CD4-positive, alpha-beta memory T cell (primary cell): ENCODE measurements at places on chromosomes 16 and 17.

DNA sequence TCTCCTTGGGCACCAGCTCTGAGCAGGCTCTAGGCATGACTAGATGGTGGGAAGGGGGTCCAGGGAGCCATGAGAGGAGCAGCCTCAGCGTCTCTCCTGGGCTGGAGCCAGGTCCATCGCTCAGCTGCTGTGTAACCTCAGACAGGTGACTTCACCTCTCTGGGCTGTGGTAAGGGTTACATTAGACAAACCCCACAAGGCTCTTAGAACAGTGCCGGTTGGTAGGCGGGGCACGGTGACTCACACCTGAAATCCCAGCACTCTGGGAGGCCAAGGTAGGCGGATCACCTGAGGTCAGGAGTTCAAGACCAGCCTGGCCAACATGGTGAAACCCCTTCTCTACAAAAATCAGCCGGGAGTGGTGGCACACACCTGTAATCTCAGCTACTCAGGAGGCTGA is 18.1 kb upstream of the NPTX1 start:
- no peak for DNase-seq

GRCh38 chr17:12227547-12227946 is 206.9 kb downstream of the MAP2K4 start:
- no peak for DNase-seq

DNA sequence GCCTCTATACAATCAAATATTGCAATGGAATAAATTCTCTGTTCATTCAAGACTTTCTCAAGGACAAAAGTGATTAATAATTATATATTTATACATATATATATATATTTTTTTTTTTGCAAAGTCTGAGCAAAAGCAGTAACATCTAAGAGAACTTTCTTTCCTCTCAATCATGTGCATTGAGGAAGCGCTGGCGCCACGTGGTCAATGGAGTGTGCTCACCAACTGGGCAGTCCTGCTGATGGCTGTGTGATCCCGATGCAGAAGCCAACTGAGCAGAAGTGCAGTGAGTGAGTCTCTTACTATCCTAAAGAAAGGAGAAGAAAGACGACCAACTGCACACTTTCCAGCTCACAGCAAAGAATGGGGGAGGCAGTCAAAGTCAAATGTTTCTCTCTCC is 37.2 kb upstream of the ULK2 start:
- DNase-seq = no peak

DNA sequence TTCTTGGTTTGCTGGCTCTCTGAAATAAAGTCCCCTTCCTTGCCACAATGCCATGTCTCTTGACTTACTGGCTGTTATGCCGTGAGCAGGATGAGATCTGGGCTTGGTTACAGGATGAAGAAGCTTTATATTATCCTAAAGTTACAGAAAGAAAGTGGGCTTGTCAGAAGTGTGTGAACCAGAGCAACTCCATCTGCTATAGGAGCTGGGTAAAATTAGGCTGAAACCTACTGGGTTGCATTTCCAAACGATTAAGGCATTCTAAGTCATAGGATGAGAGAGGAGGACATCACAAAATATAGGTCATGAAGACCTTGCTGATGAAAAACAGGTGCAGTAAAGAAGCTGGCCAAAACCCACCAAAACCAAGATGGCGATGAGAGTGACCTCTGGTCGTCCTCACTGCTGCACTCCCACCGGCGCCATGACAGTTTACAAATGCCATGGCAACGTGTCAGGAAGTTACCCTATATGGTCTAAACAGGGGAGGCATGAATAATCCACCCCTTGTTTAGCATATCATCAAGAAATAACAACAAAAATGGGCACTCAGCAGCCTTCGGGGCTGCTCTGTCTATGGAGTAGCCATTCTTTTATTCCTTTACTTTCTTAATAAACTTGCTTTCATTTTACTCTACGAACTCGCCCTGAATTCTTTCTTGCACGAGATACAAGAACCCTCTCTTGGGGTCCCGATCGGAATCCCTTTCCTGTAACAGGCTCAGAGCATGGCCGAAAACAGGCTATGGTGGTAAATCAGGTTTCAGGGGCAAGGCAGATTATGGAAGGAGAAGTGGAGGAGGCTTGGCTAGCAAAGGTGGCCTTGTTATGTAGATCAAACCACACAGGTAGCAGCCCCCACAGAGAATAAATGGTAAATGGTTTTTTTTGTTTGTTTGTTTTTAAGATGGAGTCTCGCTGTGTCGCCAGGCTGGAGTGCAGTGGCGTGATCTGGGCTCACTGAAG is 81.3 kb upstream of the C16orf82 start:
- no peak for DNase-seq

GRCh38 chr17:29194669-29195068 is 14.5 kb upstream of the MYO18A start:
- DNase-seq = no peak

GRCh38 chr17:37698132-37698910 is 46.5 kb downstream of the HNF1B start:
- no peak for DNase-seq

- DNase-seq = peak; percentile 17
Observed at GRCh38 chr17:74840989-74841666, 18.6 kb downstream of the GRIN2C start.

DNA sequence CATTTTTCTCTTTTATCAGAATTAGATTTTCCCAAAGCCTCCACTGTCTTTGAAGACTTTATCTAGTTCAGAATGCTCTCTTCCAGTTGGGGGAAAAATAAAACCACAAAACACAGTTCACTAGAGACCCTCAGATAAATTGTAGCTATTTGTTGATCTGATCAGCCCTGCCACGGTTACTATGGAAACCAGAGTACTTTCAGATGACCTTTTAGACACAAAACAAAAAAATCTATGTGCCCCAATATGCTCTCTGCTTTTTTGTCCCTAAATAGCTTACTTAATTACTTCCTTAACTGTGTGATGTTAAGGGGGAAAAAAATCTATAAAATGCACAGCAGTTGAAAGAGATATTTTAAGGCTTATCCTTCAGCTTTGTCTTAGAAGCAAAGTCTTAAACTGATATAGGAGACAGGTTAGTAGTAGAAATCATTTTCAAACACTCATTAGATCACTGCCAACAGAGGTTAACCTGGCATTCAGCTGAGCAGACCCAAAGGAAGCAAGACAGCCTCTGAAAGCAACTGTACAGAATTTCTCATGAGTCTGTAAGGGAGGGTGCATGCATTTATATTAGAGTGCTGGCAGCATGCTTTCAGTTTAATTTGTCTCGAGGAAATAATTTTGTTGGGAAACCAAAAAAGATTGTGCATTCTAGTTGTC is 129.9 kb upstream of the CACNG5 start:
- DNase-seq = no peak

DNA sequence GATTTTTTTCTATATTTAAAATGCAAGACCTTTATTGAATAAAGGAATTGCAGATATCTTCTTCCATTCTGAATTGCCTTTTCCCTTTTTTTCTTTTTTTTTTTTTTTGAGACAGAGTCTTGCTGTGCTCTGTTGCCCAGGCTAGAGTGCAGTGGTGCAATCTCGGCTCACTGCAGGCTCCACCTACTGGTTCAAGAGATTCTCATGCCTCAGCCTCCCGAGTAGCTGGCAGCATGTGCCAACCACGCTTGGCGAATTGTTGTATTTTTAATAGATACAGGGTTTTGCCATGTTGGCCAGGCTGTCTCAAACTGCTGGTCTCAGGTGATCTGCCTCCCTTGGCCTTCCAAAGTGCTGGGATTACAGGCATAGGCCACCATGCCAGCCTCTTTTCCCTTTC is 151.5 kb downstream of the CEP112 start:
- peak; percentile 22 for DNase-seq

DNA sequence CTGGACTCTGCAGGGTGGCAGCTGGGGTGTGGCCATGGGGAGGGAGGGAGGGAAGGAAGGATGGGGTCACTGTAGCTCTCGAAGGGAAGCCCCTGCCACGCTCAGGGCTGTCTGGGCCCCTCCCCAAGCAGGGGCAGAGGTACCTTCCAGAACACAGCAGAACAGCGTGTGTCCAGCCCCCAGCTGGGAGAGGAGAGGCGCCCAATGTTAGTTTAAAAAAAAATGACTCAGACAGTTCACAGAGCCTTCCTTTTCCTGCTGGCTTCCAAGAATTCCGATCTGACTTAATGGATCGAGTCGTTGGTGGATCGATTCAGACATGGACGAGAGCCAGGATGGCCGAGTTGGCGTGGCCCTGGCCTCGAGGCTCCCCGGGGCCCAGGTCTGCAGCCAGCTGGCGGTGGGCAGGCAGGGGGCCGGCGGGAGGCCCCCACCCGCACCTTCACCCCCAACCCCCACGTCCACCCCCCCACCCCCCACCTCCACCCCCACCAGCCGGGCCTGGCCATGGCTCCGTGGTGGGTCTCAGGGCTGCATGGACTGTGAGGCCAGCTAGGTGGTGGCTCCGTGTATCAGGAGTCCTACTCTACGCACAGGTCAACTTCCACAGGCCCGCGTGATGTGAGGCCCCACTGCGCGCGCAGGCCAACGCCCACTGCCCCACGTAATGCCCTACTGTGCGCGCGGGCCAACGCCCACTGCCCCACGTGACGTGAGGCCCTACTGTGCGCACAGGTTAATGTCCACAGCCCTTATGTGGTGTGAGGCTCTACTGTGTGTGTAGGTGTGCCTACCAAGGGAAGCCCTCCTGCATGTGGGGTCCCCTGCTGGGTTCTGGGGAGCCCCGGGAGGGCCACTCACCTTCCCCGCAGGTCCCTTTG is 21.8 kb downstream of the CACNA1H start:
- DNase-seq = no peak

- no peak for DNase-seq
Observed at GRCh38 chr17:610276-610675, 104.4 kb downstream of the VPS53 start.

DNA sequence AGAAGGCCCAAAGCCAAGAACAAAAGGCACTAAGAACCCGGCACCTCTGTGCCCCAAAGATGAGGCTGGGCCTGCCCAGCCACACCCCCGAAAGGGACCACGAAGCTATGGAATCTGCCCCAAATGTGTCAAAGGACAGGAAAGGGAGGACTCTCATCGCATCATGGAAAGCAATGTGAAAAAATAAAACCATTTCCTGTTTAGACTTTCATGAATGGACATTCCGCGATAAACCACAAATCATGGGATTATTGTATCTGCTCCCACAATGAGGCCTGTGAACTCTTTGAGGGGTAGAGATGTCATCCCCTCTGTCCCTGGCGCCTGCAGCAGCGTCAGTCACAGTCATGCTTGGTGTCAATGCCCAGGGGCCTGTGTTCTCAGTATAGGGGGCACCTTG is 135.0 kb downstream of the COPRS start:
- DNase-seq = no peak

DNA sequence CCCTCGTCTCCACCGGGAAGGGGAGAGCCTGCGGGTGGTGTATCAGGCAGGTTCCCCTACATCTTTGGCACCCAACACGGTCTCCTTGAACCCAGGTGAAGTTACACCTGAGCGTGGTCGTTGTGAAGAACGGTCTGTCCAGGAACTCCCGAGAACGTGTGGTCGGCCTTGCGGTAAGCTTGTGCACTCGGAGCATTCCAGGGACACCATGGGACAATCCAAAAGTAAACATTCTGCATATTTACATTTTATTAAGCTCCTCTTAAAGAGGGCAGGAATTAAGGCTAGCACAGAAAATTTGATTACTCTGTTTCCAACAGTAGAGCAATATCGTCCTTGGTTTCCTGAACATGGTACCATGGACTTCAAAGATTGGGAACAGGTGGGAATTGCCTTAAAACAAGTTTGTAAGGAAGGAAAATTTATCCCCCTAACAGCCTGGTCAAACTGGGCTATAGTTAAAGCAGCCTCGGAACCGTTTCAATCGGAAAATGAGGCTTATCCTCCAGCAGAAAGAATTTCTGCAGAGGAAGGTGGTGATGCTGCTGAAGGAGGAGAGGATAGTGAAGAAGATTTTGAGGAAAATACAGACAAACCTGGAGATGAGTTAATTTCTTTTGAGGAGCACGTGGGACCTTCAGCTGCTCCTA is 18.2 kb downstream of the ALOX15B start:
- no peak for DNase-seq

- DNase-seq = no peak
Observed at GRCh38 chr17:55175788-55176427, 88.9 kb upstream of the HLF start.

DNA sequence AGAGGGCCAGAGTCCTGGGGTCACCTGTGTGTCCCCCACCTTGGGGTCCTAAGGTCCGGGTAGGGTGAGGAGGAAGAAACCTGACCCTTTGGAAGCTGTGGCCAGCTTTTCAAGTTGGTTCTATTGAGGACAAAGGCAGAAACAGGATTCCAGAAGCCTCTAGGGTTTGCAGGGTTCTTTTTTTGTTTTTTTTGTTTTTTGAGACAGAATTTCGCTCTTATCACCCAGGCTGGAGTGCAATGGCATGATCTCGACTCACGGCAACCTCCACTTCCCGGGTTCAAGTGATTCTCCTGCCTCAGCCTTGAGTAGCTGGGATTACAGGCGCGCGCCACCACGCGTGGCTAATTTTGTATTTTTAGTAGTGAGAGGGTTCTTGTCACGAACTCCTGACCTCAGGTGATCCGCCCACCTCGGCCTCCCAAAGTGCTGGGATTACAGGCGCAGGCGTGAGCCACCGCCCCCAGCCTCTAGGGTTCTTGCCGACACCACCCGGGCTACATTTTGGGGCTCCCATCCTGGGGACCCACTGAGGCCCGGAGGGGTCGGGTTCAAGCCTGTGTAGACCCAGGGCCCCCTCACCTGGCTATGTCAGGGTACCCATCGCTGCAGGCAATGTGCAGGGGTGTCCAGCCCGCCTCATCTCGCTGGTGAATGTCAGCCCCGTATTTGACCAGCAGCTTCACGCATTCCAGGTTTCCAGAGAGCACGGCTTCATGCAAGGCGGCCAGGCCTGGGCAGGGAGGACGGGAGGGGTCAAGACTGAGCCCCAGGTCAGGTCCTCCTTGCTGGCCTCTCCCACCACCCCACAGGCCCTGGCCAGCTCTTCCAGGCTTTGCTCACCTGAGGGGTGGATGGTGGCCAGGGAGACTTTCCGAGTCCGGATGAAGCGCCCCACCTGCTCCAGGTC is 674 bp downstream of the PPP1R27 start:
- DNase-seq = no peak

DNA sequence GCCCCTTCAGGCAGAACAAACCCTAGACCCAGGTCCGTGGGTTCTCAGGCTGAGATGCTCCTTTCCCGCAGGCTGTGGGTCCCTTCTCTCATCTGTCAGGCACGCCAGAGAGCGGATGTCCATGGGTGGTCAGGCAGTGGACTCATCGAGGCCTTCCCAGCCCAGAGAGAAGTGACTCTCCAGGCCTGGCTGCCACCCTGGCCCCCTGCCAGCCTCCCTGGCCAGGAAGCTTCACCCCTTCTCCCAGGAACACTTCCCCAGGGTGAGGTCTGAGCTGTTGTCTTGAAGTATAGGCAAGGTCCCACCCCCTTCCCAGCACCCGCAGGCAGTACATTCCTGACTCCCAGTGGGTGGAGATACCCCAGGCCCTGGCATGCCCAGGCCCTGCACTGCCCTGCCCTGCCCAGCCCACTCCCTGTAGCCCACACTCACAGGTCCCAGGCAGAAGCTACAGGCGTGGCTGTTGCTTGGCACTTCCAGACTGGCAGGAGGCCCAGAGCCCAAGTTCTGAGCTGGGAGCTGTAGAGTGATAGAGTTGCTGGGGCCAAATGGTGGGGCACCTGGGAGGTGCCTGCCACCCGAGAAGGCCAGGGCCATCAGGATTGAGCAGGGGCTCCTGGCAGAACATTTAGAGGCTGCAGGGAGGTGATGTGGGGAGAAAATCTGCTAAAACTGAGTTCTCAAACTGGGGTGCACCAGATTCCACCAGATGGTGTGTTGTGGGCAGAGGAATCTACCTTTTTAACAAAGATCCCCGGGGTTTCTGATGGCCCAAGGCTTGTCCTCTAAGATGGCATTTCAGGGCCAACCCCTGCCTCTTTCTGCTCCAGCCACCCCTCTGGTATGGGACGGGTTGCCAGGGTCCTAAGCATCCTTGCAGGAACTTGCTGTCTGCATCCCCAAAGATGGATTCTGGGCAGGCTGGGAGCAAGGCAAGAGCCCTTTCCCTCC is 6.7 kb downstream of the ITGA3 start:
- no peak for DNase-seq

- no peak for DNase-seq
Observed at GRCh38 chr17:51155416-51155815, 2.1 kb downstream of the NME1 start.
